ENCODE measurements at places on chromosomes 11 and 22.

GRCh38 chr22:36192542-36192941 lies 9.1 kb downstream of the APOL4 start:
- DNase-seq: no peak

- DNase-seq: no peak
These were observed 7.0 kb downstream of the ALDH3B1 start for GRCh38 chr11:68016904-68017817.

DNA sequence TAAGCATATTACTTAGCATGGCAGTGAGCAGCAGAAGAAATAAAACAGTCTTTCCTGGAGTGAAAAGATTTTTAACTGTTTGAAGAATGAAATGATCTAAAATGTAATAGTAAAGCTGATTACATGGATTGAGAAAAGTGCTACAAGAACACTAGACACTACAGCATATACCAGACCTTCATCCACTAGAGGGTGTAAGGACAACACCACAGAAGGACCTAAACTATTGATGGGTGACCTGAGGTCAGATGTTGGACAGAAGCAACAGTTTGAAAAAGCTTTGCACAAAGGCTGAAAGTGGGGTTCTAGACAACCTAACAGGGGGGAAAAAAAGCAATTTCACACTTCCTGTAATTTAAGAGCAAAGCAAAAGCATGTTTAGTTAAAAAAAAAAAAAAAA lies 97.7 kb downstream of the RBFOX2 start:
- DNase-seq: no peak

GRCh38 chr11:132714859-132715440 lies 817.4 kb downstream of the OPCML start:
- DNase-seq: no peak

DNA sequence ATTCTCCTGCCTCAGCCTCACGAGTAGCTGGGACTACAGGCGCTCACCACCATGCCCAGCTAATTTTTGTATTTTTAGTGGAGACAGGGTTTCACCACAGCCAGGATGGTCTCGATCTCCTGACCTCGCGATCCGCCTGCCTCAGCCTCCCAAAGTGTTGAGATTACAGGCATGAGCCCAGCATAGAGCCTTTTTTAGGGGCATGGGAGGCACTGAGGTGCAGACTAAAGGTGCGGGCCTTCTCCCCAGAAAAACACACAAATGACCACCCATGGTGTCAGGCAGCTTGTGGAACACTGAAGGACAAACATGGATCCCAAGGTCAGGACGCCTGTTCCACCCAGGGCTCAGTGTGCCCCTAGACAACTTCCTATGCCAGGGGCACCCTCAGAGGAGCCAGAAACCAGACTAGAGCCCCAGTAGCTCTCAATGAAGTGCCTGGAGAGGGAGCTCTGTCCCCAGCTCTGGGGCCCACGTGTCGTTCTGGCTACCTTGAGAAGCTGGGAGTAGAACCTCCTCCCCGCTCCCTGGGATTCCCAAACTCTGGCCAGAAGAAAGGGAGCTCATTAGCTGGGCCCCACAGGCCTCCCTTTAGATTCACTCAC lies 21.2 kb upstream of the CD5 start:
- no peak for DNase-seq

GRCh38 chr22:24002851-24003250 lies 2.4 kb downstream of the GSTT4 start:
- DNase-seq: no peak

- DNase-seq: no peak
These were observed 539.1 kb downstream of the FAM181B start for GRCh38 chr11:82194521-82194920.

DNA sequence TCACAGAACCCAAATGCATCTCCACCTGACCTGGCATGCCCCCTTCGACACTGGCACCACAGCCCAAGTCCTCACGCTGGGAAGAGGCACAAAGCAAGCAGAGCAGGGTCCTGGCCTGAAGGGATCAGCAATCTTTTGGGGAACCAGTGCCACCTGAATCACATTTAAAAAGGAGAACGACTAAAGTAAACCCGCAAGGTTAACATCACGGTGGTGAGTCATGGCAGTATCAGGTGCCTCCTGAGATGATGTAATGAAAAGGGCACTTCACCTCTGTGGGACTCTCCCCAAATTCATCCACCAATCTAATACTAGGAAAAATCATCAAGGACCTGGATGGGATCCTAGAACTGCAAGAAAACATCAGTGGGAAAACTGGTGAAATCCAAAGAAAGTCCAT lies 44.9 kb downstream of the PACSIN2 start:
- DNase-seq: no peak

- DNase-seq: no peak
These were observed 113.3 kb downstream of the MORC2 start for GRCh38 chr22:30855266-30855665.

GRCh38 chr22:21762712-21763581 lies 27.4 kb upstream of the YPEL1 start:
- no peak for DNase-seq

DNA sequence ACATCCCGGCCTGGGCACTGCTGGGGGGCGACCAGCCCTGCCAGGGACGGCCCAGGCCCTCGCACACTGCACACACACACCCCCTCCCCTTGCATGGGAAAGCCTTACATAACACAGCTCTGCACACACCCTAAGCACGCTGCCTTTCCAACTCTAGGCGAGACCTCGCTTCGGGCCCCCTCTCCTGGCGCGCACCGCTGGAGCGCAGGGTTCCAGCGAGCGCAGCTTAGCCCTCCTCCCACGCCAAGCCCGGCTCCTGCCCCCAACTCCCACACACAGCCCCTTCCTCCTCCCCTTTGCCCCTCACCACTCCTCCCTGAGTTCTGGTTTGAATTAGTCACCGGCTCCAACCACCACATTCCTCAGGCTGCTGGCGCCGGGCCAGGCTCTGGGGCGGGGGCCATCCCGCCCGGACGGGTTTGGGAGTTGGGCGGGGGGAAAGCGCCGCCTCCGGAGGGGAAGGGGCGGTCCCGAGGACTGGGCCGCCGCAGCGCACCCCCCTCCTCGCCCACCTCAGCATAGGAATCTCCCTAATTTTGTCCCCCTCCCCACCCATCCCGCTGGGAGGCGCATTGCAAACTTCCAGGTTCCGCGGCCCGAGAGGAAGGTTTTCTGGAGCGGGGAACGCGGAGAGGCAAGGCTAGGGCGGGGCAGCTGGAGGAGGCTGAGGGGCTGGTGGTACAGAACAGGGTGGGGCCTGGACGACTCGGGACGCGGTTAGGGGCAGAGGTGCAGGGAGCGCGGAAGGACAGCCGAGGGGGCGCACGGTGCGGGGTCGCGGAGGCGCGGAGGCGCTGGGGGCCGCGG lies 966 bp downstream of the AHNAK start:
- DNase-seq: peak; percentile 53

DNA sequence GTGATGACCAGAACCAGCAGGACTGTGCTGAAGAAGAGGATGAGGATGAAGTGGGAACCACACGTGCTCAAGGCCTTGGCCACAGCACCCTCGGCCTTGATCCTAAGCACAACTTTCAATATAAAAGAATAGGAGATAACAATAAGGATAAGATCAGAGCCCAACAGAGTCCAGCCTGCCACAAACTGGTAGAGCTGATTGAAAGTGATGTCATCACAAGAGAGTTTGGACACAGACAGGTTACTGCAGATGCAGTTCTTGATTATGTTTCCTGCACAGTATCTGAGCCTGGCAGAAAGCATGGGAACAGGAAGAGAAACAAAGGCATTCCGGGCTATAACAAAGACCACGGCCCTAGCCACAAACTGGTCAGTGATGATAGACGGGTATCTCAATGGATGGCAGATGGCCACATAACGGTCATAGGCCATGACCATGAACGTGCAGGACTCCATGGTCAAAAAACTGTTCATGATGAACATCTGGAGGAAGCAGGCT lies 4.5 kb downstream of the OR56A4 start:
- no peak for DNase-seq

GRCh38 chr22:50280022-50280707 lies 10.0 kb upstream of the MAPK11 start:
- no peak for DNase-seq
